Endodermal cell (in vitro differentiated cells): ENCODE measurements at places on chromosomes 4 and X.

DNA sequence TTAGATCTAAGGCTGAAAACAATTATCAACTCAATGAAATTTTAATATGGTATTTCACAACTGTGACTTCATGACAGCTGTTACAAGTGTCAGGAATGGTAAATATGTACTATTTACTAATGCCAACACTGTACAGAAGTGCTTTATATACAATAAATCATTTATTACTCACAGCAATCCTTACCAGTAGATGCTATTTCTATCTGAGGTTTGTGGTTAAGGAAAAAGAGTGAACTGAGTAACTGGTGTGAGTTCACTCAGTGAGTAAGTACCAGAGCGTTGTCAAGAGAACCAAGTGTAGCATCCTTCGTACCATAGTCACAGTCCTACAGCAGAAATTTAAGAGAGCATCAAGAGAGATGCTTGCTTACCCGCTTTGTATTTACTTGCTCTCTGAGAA, 23.3 kb downstream of the MTHFD2L start:
- DNase-seq: no peak

GRCh38 chrX:31092476-31092875, 20.6 kb upstream of the FTHL17 start:
- no peak for DNase-seq

GRCh38 chrX:32155044-32155638, 1056.2 kb downstream of the DMD start:
- DNase-seq: peak; percentile 48

DNA sequence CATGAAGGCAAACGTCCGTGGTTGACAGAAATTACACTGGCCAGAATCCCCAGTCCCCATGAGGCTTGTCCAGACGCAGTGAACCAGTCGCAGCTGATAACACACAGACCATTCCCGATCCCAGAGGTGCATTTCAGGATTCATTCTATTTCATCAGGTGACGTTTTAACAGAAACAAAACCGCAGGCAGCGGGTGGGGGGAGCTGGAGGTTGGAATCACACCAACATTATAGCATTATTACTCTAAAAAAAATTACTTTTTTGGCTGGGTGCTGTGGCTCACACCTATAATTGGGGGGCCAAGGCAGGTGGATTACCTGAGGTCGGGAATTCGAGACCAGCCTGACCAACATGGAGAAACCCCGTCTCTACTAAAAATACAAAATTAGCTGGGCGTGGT, 25.2 kb downstream of the NOP14 start:
- no peak for DNase-seq

- no peak for DNase-seq
Observed at GRCh38 chr4:40769266-40769665, 19.5 kb downstream of the NSUN7 start.

DNA sequence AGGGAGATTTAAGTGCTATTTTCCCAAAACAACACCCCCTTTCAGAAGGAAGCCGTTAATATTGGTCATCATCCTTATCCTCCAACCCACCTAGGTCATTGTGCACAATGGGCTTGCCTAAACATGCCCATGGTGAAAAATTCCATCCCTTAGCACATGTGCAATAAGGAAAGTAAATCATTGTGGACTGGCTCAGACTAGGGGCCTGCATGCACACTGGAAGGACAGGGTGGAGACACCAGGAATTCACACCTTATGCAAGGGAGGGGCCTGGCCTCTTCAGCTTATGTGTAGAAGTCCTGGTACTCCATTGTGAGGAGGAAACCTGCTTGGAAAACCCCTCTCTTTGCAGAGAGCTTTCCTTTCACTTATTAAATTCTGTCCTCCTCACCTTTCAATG, 311.4 kb upstream of the NDST4 start:
- DNase-seq: no peak

- DNase-seq: peak; percentile 35
Observed at GRCh38 chr4:2831611-2832308, 11.9 kb upstream of the ADD1 start.

DNA sequence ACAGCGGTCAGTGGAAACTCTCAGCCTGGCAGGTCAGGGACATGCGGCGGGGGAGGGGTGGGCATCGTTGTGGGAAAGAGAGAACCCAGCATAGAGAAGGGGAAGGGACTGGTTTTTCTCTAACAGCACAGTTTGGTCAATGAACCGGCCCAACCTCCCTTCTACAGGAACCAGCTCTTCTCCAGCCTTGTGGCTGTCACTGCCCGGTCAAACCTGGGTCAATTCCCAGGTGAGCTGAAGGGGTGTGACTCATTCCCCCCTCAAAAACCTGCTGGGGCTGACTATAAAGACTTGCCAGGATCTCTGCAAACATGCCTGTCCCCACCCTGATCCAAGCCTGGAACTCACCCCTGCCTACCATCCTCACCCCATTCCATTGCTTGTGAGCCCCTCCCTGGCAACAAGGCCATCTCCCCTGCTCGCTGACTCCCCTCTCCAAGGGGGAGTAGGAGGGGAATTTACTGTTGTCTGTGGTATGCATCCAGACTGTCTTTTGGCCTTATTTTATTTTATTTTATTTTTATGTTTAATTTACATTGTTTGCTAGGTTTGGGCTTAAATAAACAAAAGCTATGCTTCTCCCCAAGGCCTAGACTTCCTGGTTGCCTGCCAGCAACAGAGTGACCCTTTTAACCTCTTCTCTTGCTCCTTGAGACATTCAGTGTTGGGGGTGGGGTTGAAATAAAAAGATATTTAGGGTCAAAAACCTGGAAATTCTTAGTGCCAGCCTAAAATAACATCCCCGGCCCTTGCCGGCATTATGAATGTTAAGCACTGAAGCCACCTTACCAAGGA, 49.6 kb downstream of the TSC22D3 start:
- no peak for DNase-seq
